ENCODE measurements at places on chromosomes 13 and 19.

- no peak for DNase-seq
Measured at GRCh38 chr19:34493649-34494044, 12.1 kb downstream of the WTIP start.

- DNase-seq = no peak
Measured at GRCh38 chr19:54183431-54183830, 5.9 kb downstream of the MBOAT7 start.

DNA sequence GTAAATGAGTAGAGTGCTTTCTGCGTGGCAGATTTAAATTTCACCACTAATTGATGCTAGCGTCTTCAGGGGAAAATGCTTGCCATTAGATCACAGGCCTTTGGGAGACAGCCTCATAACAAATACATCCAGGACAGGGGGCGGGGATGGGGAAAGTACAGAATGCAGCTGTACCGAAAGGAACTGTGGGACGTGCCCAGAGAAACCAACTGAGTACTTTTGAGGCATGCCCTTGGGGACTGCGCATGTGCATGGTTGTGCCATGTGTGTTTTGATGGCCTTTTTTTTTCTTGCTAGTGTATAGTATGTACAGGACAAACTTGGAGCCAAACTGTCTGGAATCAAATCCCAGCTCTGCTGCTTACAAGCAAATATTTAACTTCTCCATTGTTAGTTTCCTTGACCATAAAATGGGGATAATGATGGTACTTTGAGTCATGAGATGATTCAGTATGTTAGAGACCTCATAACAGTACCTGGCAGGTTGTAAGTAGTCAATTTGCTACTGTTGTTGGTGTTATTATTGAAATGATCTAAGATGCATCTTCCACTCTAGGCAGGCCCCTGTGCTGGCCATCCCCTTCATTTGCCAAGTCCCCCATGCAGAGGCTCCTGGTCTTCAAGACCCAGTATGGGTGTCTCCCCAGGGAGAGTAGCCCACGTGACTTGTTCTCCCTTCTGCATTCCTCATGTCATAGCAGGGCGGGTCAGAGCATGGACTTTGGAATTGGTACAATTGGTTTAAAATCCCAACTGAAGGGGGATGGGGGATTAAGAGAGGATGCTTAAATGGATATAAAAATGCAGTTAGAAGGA, 68.3 kb upstream of the NPAS1 start:
- DNase-seq = no peak

DNA sequence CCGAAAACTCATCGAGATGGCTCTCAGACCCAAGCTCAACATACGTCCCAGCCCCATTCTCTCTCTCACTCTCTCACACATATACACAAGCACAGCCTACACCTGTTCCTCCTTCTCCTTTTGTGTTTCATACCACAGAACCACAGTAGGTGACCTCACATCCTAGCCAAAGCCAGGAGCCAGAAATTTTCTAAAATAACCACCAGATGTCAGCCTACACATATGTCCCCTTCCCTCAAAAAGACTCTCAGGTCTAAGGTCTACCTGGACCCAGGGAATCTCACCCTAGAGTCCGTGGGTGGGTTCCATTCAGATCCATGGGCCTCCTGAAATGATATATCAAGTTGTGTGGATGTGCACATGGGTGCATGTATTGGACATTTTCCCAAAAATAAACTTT, 104.2 kb upstream of the IPO5 start:
- DNase-seq = no peak

DNA sequence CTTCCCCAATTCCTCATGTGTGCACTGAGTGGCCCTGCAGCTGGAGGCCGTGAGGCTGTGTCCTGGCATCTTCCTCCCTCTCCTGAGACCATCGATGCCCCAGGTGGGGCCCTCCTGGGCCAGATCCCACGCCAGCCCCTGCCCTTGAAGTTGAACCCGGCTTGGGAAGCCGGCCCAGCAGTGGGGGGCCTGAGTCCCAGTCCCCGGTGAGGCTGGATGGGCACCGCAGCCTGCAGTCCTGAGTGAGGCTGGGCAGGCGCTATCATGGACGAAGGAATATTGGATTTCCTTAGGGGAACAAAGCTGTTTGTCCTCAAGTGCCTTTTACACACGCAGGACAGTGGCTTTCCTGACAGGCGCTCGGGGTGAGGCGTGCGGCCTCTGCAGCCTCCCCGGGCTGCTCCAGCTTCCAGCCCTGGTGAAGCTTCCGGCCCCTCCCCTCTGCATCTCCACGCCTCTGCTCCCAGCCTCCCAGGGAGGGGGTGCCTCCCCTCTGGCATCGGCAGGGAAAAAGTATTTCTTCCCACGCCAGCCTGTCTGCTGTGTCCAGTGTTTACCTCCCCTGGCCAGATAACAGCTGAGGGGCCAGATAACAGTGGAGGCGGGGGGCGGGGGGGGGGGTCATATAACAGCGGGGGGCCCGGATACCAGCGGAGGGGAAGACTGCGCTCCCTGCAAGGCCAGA, 159.5 kb downstream of the KDM4B start:
- DNase-seq = no peak

GRCh38 chr13:96797136-96797535, 197.1 kb downstream of the OXGR1 start:
- DNase-seq = no peak

DNA sequence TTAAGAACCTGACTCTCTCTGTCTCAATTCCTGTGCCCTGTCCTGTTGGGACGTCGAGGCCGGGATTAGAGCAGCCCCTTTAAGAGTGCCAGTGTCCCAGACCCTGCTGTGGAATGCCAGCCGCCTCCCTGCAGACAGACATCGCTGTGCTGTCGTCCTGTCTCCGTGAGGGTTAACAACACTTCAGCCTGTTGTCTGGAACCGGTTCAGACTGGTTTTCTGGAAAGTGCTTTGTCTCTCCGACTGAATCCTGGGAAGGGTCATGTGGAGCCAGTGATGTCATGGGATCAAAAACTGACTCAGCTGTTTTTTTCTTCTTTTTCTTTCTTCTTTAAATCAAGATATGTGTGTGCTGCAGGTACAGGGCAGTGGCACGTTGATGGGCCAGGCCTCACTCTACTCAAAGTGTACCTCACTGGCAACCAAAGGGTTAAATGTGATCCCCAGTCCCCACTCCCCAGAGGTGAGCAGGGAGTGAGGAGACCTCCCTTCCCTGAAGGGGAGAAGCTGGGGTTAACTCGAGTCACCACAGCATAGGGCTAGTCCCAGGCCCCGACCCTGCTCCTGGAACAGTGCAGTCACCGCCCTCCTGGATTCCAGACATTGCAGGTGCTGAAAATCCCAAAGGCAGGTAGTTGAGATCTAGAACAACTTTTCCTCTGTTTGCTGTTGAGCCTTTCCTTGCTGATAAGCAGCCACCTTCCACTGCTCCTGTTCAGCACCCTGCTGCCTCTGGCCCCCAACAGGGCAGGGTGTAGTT, 50.8 kb downstream of the TSSK6 start:
- no peak for DNase-seq

DNA sequence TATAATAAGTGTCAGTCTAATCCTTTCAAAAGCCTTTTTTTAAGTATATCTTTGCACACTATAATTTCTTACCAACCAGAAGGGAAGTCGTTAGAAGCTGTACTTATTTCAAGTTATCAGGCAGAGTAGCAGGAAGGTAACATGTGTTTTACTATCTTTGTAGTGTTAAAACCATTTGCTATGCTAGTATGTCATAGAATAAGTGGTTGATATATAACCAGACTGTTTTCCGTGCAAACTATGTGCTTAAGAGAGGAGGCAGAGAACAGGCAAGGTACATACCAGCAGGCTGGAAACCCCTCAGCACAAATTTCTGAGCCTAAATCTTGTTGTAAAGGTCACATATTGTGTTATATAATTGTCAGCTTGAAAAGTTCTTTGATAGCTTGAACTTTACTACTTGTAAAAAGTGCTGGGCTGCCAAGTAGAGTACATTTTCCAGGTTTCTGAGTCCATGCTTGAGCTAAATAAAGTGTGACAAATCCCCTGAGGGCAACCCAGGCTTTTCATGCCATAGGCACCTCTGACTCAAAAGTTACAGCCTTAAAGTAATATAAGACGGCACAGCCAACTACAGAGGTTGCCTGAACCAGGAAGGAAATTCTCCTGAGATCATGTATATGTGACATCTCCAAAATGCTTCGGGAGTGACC, 1297.4 kb downstream of the PCDH9 start:
- DNase-seq = no peak

DNA sequence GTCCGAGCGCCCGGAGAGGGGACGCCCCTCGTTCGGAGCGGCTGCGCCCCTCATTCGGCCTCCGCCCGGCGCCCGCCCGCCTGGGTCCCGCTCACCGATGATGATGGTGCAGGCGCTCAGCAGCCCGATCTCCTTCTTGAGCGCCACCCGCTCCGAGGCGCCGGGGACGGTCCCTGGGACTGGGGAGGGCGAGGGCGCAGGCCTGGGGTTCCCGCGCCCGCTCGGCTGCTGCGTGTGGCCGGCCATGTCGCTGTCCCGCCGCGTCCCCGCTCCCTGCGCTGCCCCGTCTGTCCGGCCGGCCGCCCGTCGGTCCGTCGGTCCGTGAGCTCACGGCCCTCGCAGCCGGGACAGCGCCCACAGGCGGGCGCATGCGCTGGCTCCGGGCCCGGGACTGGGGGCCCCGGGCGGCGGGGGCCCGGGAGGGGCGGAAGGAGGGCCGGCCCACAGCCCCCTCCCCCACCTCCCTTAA, at the start of gene SLC7A10:
SLC7A10 (minus strand) TSS at position 393 of the 469 bp plus-strand sequence; CDS start at position 246, 147 bp downstream.
- no peak for DNase-seq

GRCh38 chr19:18972851-18973250, 31.8 kb upstream of the HOMER3 start:
- DNase-seq = no peak

- DNase-seq = no peak
Measured at GRCh38 chr13:21436582-21436981, 22.5 kb downstream of the ZDHHC20 start.

DNA sequence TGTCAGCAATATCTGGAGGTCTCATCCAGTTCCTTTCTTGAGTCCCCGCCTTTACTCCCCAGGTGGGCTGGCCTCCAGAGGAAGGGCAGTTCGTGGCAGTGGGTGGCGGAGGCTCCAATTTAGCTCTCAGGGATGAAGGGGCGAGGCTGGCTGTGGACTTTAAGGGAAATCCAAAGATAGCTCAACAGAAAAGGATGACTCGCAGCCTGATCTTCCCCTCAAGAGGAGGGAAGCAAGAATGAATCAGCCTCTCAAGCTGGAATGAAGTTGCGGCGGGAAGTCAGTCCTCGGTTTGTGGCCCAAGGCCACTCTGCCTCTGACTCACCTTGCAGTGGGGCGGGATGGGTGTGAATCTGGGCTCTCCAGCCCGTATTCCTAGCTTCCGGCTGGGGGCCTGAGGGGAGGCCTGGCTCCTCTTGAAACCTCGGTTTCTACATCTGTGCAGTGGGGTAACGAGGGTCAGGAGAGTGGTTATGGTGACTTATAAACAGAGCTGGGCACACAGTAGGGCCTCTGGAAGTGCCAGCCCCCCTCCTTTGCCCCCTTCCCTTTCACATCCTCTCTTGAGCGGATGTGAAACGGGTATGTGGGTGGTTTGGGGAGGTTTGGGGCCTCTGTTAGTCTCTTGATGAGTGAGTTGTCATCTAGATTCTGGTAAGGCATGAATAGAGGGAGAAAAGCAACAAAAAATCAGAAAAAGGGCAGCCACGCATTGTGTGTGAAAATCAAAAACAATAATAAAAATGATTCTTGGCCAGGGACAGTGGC, 10.5 kb upstream of the SMG9 start:
- peak; percentile 34 for DNase-seq

- DNase-seq = no peak
Measured at GRCh38 chr13:59229861-59230260, 933.9 kb downstream of the DIAPH3 start.

- DNase-seq = no peak
Measured at GRCh38 chr19:55308281-55308680, 16.9 kb downstream of the TMEM150B start.

DNA sequence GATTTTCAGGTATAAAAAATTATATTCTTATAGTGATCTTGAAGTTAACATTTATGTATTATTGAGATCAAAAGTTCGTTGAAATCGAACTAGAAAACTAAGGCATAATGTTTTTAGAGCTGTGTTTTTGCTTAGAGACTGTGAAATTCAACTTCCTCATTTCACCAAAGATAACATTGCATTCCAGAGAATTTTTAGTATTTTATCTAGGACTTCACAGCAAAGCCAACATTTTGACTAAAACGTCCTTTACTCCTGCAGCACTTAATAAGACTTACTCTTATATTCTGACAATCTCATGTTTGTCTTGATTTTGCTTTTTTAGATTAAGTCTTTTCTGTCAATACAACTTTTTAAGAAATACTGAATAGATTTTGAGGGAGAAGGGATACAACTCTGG, 4.7 kb downstream of the KCTD4 start:
- no peak for DNase-seq

DNA sequence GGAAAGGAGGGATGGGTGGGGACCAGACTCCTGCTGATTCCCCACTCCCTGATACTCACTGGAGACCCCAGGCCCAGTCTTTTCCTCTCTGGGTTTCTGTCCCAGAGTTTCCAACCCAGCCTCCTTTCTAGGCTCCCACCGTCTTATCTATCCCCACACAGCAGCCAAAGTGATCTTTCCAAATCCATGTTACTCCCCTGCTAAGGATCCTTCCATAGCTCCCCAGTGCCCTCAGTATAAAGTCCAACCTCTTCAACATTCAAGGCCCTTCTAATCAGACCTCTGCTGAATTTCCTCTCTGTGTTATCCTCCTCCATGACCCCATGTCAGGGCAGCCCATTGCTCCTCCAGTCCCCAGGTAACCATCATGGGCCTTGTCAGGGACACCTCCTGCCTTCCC, 1.3 kb upstream of the TGFB1 start:
- DNase-seq = no peak

DNA sequence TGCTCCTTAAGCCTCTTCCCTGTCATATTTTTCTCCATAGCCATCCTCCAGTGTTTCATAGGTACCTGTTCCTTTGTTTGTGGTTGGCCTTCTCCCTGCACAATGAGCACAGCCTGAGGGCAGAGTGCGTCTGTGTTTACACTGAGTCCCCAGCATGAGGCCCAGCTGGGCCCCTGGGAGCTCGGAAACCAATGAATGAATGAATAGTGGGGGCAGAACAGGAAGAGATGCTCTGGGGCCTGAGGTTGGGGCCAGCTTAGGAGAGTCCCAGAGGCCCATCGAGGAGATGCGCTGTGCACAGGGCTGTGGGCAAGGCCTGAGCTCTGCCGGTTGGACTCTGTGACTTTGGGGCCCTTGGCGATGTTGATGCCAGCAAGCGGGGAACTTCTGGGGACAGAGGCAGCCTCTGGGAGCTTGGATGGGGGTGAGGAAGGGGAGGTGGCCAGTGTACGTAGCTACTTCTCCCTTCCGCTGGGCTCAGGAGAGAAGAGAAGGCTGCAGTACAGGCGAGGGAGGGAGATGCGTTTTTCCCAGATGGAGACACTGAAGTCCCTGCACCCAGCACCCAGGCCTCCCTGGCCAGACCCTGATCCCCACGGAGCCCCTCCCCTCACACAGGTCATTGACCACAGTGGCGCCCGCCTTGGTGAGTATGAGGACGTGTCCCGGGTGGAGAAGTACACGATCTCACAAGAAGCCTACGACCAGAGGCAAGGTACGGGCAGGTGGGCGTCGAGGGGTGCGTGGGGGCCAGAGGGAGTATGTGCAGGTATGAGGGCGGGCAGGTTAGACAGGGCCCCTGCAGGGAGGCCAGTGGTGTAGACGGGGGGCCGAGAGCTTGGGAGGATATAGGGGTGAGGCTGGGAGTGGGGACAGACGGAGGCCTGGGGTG, 5.1 kb downstream of the TBCB start:
- no peak for DNase-seq
